ENCODE measurements at places on chromosomes 12 and 14. TPM values are rescaled to one million over a fixed set of nuclear protein-coding genes. Genes with fewer than 3 reads are reported as not detected.

DNA sequence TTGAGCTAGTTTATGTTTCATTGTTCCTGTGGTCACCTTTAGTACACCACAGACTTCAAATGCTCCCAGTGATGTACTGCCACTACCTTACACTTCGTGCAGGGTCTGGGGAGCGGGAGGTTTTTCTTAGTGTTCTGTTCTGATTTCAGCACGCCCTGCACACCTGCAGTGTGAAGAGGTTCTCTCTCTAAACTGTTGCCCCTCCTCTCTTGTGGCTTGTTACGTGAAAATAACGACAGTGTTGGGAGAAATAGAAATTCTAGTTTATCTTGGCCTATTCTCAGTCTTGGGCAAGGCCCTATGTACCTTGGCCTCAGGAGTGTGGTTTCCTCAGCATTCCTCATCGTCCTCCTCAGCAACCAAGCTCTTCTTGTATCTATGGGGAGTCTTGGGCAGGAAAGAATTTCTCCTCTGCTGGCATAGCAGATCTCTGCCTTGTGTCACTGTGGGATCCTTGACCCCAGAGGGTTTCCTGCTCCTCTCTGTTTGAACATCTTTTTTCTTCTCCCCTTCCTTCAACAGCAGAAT is 48.6 kb downstream of the EIF2S3B start:
- DNase-seq: no peak

GRCh38 chr14:71114565-71114964 is 207.3 kb downstream of the PCNX1 start:
- DNase-seq: no peak

GRCh38 chr12:11183011-11183410 is 3.7 kb downstream of the TAS2R42 start:
- no peak for DNase-seq

Gene TCL1B
- total RNA-seq: not detected

Gene CLMN
- 9.0 TPM for total RNA-seq

- DNase-seq: no peak
Measured at GRCh38 chr14:34628681-34629135, 1.2 kb downstream of the SNX6 start.

GRCh38 chr12:52291267-52291935 is at the start of gene KRT81:
TSS of gene KRT81 (minus strand) at chr12:52291534. CDS start at chr12:52291465, 69 bp downstream.
- no peak for DNase-seq

DNA sequence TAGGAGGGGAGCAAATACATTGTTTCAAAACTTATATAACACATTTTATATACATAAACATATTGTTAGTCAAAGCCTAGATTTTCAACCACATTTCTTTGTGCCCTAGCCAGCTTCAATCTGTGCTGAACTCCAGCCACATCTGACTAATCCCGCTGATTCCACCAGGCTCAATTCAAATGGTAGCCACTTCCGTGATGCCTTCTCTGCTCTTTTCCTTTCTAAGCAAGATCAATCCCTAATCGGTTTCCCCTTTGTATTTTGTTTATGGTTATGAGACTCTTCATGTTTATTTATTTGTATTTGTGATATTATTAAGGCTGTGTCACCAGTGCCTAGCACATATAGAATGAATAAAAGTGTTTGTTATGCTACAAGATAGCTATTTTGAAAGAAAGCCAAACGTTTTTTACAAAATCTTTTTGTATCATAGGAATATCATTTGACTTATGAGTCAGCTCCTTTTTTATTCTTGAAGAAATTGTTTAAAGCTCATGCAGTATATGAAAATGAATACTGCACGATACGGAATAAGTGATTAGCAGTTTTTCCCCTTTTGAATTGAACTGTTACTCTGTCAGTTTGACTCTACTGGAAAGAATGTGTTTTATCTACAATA is 110.2 kb downstream of the PLEKHA5 start:
- DNase-seq: no peak

Data from NCI-H460 (cell line).